ENCODE measurements at places on chromosomes 2 and 18.

DNA sequence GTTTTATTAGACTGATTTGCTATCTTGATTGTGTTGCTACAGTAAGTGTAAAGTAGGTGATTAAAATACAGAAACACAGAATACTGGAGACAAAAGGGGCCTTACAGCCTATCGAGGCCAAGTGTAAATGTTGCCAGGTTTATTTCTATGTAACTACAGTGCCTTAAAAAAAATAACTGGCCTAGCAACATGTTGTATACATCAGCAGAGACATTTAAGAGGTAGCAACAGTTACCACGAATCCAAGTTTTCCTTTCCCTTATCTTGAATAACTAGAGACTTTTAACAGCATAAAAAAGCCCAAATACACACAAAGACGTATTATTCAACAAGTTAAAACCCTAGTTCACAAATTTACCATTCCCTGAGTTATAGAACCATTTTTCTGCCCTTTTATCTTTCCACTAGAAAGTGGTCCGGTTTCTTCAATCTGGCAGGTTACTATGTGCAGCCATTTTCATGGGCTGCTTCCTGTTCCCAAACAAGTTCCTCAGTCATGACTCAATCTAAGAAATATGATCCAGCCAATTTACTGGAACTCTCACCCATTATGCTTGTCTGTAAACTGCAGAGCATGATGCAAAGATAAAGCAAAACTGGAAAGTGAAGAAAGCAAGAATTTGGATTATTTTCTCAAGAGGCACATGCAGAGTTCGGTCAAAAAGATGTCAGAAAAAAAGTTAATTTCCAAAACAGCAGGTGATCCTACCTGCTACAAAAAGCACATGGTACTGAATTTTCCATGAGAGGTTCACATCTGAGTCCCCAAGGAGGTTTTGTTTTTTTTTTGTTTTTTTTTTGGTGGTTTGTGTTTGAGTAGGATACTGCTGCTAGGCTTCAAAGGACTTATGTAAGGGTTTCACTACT lies 22.2 kb downstream of the NFE2L2 start:
- DNase-seq, result peak; percentile 98

DNA sequence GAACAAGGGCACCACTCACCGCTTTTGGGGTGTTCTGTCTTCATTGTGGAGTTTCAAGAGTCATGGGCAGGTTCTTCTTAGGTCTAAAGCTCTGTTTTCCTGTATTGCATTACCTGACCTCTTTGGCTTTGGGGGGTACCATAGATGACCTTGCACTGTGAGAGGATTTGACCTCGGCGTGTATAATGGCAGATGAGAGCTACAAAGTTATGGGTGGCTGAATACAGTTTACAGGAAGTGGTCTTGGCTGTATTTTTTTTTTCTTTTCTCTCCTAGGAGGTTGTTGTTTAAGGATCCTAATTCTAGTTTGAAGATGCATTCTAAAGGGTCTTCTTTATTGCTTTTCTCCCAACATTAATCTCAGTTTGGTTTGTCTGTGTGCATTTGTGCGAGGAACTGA lies 11.5 kb downstream of the GAL3ST2 start:
- no peak for DNase-seq

GRCh38 chr2:27885661-27886060 lies 4.5 kb downstream of the RBKS start:
- peak; percentile 57 for DNase-seq

DNA sequence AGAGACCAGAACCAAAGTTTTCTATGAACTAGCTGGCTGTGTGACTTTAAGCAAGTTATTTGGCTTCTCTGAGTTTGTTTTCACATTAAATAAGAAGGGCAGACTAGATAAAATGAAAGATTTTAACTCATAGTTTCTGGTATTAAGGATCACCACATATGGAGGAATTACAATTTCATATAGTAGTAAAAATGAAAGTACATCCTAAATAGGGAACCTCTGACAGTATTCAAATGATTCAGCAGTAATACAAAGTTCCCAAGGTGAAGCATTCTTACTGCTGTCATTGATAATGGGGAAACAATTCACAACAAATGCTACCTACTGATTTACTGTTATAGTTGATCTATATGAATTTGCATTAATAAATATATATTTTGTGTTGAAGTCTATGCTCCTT lies 170.3 kb upstream of the VRK2 start:
- DNase-seq, result no peak

GRCh38 chr2:205357732-205358131 lies 324.6 kb upstream of the NRP2 start:
- no peak for DNase-seq

DNA sequence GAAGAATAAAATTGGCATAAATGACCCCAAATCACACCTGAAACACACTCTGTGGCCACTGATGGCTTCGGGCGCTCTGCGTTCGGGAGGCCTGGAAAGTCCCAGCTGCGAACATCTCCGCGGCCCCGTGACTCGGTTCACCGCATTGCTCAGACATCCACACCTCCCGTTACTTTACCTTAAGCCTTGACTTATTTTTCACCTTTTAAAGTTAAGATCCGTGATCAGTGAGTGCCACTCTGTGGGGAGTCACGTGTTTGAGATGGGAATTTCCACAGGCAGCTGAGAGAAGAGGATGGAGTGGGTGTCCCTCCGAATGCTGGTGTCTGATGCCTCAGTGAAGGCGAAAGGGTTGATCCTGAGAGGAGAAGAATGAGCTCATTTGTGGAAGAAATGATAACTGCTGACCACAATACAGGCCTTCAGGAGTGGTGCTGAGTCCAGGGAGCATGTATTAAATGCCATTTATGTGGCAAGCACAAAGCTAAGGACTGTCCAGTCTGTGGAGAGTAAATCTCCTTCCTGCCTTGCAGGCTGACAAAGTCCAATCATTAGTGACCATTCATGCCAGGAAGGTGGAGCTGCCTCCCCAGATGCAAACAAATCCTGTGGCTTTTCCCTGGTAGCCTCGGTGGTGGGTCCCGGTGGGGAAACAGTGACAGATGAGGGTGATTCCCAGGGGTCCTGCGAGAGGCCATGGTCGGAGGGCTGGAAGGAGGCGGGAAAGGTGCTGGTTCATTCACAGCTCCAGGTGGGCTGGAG lies 168.8 kb downstream of the RTP5 start:
- no peak for DNase-seq

GRCh38 chr18:76134628-76135027 lies 360.4 kb downstream of the ZNF516 start:
- no peak for DNase-seq

GRCh38 chr2:222887124-222887523 lies 26.3 kb downstream of the ACSL3 start:
- DNase-seq, result peak; percentile 18

DNA sequence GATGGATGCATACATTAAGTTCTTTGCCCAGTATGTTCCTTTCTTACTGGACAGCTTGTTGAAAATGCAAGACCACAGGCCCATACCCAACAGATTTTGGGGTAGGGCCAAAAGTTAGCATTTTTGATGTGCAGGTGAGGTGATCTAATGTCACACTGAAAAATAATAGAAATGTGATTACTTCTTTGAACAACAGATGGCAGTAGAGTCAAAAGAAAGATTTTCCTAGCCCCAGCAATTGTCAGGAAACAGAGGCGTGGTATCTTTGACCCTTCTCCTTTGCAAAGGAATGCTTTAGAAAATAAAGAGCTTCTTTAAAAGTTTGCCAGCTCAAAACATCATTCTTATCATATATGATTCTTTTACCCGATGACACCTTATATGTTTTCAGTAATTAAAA lies 343.6 kb upstream of the SYT4 start:
- DNase-seq, result peak; percentile 20

DNA sequence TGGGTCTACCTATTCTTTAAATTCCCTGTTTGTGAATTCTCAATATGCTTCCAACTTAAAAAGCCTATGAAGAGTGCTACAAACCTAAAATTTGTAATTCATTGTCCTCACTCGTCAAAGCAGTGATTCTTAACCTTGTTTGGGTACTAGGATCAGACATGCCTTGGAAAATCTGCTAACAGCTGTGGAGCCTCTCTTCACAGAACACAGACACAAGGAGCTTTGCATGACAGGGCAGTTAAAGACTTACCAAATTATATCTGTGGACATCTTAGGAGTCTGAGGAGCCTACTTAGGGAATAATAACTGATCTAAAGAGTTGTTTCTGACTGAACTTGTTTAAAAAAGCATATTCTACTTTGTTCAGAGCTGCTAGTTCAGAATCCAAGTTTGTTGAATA lies 38.1 kb downstream of the TMEM87B start:
- peak; percentile 28 for DNase-seq

DNA sequence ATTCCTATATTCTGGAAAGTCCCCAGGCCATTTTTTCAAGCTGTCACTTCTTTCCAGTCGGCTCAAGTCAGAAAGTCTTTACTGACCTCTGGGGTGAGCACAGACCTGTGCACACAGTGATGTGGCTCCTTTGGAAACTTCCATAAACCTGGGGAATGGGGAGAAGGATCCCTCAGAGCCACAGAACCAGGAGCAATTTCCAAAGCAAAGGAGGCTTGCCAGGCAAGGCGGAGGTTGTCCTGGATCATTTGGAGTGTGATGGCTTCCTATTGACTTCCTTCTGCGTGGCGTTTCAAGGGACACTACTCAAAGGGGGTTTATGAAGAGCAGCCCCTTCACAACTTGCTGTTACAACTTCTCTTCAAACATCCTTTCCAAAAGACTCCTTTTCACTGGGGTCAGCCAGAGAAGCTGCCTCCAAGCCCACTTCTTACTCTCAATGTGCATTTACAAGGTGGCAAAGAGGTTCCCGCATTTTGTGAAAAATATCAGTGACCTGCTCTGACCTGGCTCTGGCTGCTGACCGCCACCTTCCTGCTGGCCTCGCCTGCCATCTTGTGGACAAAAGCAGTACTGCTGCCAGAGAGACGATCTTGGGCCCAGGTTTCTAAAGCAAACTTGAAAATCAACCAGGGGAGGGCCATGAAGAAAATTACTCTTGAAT lies 18.2 kb upstream of the TMEM247 start:
- DNase-seq, result peak; percentile 54

DNA sequence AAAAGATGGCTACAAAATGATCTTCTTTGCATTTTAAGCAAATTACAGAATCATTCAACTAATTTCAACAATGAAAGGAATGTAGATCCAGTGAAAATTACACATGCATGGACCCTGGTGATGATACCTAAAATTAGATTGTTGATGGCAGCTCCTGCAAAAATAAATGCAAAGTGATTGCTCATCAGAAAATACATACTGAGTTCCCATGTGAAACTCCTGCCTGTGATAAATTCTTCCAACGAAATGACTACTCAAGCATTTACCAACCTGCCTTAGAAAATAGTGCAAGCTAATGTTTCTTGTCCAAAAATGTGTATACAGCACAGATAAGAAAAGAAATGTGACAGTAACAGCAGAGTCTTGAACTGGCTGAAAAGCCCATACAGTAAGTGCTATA lies 300.0 kb upstream of the REV1 start:
- DNase-seq, result no peak

DNA sequence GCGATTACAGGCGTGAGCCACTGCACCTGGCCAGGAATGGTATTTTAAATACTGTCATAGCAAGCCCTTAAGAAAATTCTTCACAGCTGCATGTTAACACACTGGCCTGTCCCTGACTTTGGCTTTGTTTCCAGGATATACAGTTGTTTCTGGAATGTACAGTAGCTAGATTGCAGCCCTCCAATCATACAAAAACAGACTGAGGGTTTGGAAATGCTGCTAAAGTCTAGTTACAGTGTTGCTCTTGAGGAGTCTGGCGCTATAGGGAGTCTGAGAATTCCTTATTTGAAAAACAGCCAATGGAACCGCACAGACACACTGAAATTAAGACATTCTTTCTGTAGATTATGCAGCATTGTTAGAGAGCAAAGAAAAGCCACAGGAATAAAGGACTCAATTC lies 37.7 kb downstream of the STON1 start:
- DNase-seq, result peak; percentile 21

DNA sequence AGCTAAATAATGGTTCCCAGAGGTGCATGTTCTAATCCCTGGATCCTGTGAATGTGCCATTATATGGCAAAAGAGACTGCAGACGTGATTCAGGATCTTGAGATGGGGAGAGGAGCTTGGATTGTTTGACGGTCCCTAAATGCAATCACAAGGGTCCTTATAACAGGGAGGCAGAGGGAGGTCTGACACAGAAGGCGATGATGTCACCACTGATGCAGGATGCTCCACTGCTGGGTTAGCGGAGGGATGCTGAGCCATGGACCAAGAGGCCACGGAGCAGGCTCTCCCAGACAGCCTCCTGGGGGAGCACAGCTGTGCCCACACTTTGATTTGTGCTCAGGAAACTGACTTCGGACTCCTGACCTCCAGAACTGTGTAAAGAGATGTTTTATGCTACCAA lies 156.2 kb downstream of the UXS1 start:
- no peak for DNase-seq

GRCh38 chr18:55433140-55433539 lies 154.9 kb downstream of the TCF4 start:
- DNase-seq, result no peak

DNA sequence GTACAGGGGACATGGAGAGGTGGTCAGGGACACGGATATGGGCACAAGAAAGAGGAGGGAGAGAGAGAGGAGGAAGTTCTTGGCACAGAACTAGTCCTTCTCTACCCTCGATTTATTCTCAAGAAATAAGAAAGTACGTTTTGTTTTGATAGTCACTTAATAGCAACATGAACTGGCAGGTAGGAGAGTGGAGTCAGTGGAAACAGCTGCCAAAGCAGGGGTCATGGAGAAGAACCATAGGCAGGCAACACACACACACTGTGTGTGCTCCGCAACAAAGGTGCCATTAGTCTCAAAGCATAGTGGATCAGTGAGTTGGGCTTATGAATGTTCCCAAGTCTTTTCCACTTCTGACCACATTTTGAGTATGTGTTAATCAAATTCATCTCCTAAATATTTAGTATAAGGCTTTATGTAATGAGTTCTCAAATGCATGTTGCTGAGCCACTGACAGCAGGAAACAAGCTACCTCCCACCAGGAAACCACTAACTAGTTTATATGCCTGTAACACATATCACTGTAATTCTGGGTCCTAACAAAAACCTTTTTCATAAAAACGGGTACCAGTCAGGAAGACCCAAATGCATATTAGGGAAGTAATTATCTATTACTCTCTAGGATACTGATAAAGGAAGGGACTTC lies 41.1 kb downstream of the IWS1 start:
- DNase-seq, result no peak

DNA sequence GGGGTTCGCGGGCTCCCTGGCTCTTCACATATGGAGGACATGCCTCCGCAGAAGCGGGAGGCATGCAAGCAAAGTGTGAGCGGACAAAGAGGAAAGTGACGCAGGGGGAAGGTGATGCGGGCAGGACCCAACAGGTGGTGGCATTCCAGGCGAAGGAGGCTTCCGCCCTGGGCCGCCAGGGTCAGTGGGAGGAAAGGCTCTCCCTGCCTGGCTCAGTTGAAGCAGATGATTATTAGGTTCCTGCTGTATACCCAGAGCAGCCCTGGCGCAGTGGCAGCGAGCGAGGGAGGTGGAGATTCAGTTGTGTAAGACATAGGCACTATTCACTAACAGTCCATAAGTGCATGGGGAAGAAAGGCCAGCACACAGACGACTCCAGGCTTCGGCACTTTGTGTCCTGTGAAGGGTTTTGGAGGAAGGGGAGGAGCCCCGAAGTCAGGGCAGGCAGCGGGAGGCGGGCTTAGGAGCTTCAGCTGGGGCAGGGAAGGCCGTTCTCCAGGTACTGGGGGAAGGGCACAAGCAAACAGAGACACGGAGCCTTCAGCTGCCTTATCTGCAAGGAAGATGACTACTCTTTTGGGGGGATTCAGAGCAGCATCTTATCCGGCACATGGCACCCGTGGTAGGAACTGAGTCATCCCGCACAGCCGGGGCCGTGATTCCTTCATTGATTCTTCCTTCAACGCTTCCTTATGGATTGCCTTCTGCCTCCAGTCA lies 89.8 kb downstream of the TGOLN2 start:
- DNase-seq, result no peak

GRCh38 chr2:108602422-108602821 lies 68.2 kb downstream of the LIMS1 start:
- no peak for DNase-seq
